ENCODE measurements at places on chromosomes 2 and 18.

- no peak for DNase-seq
Observed at GRCh38 chr2:218746470-218746795, 35.5 kb upstream of the CYP27A1 start.

- DNase-seq: no peak
Observed at GRCh38 chr2:170227951-170228350, 50.0 kb downstream of the MYO3B start.

DNA sequence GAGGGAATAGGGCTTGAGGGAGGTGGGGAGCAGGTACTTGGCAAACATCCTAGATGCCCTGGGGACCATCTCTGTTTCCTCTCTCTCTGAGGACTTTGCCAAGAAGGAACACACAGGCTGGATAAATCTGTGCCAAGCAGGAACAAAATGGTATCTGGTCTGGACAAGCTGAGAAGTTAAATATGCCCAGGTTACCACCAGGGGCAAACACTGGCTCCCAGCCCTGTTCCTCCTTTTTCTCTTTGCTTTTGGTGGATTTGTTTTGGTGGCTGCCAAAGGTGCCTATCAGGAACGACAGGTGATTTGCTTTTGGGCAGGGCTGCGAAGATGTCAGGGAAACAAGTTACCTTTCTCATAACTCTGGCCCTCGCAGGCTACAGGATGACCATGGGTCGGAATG is 227.5 kb upstream of the SMAD2 start:
- no peak for DNase-seq

DNA sequence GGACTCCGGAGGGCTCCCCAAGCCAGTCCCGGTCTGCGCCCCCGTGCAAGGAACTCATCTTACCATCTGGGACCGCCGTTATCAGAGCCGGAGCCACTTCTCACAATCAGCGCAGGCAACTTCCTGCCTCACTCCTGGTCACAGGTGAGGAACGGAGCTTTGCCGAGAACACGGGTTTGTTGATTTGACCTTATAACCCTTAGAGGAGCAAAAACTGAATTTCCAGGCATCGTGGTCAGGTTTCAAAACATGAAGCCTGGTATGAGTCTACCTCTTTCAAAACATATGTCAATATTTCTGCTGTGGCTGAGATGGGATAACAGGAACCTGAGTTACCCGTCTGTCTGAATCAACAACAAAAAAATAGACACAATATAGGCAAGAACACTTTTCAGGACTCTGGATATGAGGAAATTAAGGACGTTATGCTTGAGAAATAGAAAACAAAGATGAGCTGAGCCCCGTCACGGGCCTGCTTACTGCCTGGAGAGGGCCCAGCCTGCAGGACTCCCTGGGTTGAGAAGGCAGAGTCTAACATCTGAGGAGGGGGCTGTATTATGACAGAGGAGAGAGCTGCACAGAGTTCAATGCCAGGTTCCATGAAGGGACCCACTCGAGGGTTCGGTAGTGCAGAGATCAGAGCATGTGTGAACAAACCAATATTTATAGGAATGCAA is 148.7 kb downstream of the NDUFA10 start:
- DNase-seq: no peak

GRCh38 chr2:75142081-75142480 is 57.2 kb downstream of the TACR1 start:
- DNase-seq: no peak

- DNase-seq: no peak
Observed at GRCh38 chr18:48797841-48798255, 152.9 kb downstream of the SMAD7 start.

GRCh38 chr2:136068581-136069227 is 49.2 kb downstream of the CXCR4 start:
- no peak for DNase-seq

DNA sequence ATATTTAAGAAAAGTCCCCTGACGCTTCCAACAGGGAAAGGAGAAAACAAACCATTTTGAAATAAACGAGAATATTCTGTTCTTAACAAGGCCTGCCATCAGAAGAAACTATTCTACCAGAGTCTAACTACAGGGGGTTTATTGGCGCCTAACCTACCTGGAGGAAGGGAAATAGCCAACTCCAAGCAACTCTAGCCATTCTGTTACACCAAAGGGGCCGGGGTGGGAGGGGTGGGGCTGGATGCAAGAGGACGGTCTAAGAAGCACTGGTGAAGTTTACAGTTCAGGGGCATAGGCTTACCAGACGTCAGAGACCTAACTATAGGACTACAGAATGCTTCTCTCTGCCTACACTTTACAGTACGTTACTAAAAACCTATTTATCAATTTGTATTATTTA is 60.5 kb upstream of the GALNT5 start:
- no peak for DNase-seq

GRCh38 chr2:25684577-25685473 is 11.4 kb upstream of the DTNB start:
- DNase-seq: no peak

DNA sequence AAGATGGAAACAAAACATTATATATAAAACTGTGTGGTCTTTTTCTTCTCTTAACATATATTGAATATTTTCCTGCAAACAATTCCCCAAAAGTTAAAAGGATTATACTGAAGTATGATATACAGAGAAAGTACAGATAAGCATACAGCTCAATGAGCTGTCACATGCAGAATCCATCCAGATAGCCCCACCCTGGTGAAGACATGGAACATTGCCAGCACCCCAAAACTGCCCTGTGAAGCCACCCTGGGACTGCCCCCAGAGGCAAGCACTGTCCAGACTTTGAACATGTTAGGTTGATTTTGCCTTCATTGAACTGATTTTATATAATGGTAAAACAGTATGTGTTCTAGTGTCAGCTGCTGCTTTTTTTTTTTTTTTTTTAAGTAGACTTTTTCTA is 112.3 kb upstream of the IL1R2 start:
- no peak for DNase-seq

- no peak for DNase-seq
Observed at GRCh38 chr18:74215863-74216262, 67.5 kb downstream of the TIMM21 start.

GRCh38 chr2:149902081-149902480 is 314.5 kb upstream of the MMADHC start:
- peak; percentile 26 for DNase-seq

DNA sequence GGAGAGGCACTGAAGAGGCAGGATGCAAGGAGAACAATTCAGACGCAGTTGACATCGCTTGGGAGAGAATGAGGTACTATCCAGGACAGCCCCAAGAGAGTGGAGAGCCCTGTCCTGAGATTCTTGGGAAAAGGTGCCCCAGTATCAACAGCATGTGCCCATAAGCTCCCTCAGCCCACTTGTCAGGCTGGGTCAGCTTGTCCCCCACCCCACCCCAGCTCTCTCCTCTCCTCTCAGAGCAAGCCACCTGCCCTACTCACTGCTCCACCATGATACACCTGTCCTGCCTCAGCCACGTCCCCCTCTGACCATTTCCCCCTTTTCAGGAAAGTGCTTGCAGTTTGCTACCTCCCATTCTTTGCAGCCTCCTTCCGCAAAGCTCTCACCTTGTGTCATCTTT is 111.8 kb downstream of the XRCC5 start:
- no peak for DNase-seq

DNA sequence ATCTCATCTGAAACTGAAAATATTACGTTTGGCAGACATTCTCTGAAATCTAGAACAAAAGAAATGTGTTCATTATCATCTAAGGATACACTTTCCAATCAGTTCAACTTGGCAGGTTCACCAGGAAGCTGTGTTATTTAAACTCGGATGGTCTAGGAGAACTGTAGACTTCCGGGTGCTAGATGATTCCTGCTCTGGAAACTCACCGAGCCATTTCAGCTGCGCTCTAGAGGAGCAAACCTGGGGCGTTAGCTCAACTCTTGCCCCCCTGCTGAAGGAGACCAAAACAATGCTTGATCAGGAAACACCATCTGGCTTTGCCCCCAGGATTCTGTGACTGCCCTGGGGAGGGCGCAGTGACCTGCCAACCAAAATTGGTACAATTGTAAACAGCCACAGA is 22.9 kb downstream of the MLPH start:
- DNase-seq: no peak

DNA sequence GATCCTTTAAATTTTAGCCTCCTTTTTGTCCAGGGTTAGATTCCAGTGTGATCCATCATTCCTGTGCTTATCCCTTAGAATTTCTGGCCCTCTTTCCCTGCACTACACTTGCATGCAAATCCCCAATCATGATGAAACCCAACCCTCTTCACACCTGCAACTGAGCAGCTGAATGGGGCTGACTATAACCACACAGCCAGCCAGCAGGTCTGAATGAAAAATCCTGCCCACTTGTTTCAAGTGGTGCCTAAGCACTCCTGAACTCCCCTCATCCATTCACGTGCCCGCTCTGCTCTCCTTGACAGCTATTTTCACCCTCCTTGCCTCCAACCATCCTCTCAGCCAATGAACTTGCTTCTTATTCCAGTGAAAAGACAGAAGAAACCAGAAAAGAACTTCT is 80.5 kb upstream of the AFF3 start:
- no peak for DNase-seq

GRCh38 chr2:45442026-45442425 is 169.0 kb downstream of the SRBD1 start:
- no peak for DNase-seq

- no peak for DNase-seq
Observed at GRCh38 chr2:144548532-144549191, 28.7 kb upstream of the ZEB2 start.

- no peak for DNase-seq
Observed at GRCh38 chr2:145652036-145652435, 1132.1 kb upstream of the ZEB2 start.

GRCh38 chr2:174529916-174530315 is 43.1 kb upstream of the GPR155 start:
- no peak for DNase-seq

- no peak for DNase-seq
Observed at GRCh38 chr18:44851856-44852621, 171.4 kb downstream of the SETBP1 start.

DNA sequence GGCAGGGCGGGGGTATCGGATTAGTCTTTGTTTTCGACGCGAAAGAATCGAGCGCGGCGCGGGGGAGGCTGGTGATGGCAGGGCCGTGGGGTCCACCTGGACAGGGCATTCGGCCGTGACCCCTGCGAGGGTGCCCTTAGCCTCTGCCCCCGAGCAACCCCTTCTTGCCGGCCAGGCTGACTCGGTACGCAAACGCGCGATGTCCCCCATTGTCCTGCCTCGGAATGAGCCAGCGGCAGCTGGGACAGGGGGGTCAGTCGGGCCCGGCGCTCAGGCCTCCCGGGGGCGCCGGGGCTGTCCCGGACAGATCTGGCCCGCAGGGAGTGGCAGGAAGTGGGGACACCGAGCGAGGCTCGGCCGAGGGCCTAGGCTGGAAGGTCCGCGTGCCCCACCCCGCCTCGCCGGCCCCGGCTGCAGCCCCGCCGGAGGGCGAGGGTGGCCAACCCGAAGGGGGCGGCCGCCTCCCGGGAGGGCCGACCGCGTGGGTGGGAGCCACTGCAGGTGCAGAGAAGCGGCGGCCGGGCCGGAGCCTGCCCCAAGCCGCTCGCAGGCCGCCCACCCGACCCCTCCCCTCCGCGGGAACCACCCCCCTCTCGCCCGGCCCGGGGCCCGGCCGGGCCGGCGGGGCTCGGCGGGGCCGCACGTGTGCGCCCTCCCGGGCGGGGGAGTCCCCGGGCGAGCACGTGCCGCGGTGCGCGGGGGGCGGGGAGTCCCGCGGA is at the start of gene TET3:
Gene TET3 (plus strand): TSS at position 708 of the 719 bp plus-strand sequence. CDS start 1,494 bp downstream, outside the sequence.
- DNase-seq: no peak

DNA sequence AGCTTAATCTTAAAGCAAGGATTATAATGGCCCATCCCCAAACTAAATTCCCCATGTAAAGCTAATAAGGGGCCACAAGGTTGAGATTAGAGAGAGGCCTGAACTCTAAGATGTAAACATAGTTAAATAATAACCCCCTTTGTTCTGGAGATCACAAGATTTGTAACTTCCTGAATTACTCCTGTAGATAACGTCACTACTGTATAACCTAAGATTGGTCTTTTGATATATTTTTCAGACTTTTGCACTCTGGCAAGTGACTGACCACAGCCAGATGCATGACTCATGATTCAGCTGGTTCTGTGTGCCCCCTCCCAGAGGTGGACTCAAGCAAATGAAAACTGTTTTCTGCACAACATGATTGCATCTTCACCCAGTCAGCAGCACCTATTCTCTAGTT is 686.0 kb upstream of the DDX18 start:
- DNase-seq: no peak
